ENCODE measurements at places on chromosomes 7 and 10.

DNA sequence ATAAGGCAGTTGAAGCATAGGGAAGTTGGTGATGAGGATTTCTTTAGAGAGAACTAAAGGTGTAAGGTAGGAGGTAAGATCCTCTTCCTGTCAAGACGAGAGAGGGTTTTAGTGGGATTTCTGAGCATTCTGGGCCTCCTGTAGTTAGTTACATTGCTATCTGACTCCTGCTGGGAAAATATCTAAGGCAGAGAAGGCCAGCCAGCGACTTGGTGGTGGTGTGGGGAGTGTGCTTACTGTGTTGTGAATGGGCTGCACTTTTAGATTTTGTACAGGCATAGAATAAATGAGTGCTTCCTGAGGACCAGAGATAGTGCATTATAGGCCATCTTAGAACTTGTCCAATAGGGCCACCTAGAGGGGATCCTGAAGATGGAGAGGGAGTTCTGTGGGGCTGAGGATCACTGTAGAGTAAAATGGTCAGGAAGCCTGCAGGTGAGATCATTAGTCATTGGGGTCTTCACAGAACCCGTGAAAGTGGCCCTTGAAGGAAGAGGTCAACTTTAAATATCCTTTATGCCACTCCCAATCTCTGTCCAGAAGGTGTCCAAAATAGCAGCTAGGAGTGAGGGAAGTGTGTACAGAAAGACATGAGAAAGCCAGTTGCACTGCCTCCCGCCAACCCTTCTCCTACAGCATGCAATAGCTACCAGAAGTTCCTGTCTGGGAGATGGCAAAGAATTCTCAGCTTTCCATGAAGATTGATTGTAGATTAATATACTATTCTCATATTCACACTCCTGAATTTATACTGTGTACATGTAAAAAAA, 266.6 kb downstream of the POLR1F start:
- no peak for DNase-seq

DNA sequence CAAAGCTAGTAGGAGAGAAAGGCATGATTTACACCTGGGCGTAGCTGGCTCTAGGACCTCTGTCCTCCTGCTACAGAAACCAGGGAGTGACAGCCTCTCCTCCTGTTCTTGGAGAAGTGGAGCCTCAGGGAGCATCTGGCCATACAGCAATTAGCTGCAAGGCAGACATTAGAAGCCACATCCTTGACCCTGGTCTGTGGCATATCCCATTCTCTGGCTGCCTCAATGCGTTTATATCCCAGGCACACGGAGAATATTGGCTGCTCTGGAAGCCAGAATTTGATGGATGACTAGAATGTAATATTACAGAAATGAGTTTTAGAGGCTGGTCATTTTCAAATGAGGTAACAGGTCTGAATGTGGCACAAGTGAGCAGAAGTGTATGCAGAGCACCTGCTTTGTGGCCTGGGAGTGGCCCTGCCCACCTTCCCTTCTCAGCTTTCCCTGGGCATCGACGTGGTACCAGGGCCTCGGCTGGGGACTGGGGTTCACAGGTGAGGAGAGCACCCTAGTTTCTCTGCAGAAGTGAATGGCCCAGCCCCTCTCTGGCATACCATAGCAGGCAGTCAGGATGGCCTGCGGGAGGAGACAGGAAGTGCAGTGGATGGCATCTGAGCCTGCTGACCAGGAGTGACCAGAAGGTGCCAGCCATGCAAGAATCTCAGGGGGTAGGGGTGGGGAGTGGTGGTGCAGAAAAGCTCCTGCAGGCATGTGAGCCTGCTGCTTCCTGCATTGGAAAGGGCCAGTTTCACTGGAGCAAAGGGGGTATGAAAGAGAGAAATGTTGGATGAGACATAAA, 367.2 kb upstream of the ZNF32 start:
- no peak for DNase-seq

DNA sequence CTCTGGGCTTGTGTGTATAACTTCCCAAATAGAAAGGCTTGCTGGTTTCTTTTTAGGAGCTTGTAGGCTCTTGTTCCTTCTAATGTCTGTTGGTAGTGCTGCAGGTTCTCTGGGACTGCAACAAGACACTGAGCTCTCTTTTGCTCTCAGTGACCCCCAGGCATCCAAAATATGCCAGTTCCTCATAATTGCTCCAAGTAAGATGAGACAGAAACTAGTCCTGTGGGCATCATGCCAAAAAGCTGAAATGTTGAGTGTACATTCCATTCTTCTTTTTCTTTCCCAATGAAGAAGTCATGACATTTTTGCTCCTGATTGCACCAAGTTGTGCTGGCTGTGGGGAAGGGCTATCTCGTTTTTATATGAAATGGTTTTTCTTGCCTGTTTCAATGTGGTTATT, 7.1 kb upstream of the BTBD16 start:
- no peak for DNase-seq

GRCh38 chr10:76010703-76011102, 579.3 kb downstream of the LRMDA start:
- no peak for DNase-seq

- DNase-seq, result no peak
Observed at GRCh38 chr10:3397231-3397630, 224.6 kb upstream of the PITRM1 start.

- DNase-seq, result peak; percentile 30
Observed at GRCh38 chr10:124092250-124092859, 1.0 kb downstream of the CHST15 start.

DNA sequence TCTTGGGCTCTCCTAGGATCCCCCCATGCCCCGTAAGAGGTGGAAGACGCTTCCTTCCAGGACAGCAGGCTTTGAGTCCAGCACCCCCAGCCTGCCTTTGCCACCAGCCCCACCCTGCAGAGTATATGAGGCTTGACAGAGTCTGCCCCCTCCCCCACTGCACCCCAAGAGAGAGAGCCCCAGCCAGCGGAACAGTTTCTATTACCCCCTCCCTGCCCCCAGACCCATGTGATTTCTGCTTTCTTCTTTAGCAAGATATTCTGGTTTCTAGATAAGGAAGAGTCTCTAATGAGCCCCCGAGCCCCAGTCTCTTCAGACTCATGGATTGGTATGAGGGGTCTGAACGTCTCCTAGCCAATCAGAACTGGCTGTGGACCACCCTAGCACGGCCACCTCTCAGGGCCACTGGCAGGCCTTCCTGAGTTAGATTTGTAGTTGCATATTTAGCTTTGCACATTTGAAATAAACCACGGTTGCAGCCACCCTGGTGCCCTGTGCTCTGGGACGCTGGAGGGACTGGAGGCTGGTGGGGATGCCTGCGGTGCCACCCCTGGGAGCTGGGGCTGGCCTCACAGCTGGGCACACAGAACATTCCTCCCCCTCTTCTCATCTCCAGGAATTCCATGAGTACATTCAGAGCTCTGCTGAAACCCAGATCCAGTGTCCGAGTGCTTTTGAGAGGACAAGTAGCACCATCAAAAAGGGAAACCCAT, 3.0 kb upstream of the SH2B2 start:
- no peak for DNase-seq

GRCh38 chr7:128103498-128104107, 72.4 kb upstream of the LRRC4 start:
- DNase-seq, result no peak

DNA sequence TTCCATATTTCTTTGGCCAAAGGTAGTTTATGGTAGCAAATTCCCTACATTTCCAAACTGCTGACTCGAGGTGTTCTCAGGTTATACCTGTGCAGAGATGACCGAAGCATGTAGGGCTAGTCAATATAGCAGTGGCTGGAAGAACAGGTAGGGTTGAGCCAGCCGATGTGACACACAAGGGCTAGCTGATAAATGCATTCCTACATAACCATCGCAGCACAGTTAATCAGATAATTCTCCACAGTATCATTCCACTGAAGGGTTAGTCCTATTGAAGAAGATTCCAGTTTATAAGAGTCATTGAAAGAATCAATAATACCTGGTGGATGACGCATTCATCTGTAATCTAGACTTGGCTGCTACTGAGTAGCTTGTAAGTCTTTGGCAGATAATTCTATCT, 220.0 kb downstream of the KIF20B start:
- DNase-seq, result no peak

DNA sequence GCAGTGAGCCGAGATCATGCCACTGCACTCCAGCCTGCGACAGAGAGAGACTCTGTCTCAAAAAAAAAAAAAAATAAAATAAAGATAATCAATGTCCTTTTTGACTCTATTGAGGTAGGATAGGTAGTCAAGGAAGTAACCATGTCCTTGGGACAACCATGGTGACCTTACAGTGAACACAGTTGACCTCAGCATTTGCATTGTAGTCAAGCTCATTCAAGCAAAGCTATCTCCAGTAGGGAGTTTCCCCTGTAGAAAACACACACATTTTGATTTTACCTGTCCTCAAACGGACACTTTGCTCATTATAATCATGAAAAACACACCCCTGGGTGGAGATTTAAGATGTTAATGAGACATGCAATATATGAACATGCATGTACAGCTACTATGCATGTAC, 171.7 kb downstream of the KIF20B start:
- no peak for DNase-seq

- DNase-seq, result no peak
Observed at GRCh38 chr10:36765782-36766414, 359.5 kb upstream of the ANKRD30A start.

GRCh38 chr10:119919826-119920225, 27.3 kb downstream of the SEC23IP start:
- no peak for DNase-seq

DNA sequence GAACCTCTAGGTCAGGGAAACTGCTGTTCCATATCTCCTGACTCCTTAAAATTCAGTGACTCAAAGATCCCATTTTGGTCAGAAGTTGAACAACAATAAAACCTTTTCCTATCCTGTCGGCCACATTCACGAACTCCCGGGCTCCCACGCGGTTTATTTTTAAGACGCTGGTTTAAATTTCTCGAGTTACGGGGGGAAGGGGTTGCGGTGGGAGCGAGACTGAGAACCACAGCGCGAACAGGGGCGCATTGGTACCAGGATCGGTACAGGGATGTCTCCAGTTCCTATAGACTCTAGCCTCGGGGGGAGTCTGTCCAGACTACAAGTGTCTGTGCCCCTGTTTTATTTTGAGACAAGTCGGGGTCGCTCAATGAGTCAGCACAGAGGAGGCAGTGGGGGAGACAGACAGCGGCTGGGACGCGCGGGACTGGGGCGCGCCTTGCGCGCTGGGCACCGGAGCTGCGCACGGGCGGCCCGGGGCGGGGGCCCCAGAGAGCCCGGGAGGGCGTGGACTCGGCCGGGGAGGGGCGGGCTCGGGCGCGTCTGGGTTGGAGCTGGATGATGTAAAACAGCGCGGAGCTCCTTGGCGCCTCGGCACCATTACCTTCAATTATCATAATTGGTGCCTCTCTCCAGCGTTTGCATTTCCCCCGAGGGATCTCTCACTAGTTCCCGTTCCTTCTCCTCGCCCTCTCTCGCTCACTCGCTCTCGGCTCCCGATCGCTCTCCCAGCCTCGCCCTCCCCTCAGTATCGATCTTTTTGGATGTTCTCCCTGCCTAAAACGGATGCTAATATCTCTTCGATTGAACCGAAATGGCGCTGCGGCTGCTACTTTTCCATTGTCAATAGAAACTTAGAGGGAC, 8.7 kb upstream of the BAMBI start:
- peak; percentile 47 for DNase-seq

DNA sequence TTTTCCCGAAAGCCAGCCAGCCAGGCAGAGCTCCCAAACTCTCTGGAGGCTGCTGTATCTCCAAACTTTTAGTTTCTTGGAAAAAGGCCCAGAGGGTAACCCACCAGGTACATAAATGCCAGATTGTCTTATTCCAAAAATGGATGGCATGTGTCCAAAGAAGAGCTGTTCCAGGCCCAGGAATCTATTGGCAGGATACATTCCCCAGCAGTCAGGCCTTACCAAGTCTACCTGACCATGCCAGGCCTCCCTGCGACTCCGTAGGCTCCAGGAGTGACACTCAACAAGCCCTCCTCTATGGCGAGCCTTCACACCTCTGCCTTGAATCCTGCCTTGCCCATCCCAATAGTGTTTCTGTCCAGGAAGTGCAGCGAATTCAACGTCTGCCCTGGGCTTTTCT, 95.6 kb downstream of the GRB10 start:
- DNase-seq, result no peak

DNA sequence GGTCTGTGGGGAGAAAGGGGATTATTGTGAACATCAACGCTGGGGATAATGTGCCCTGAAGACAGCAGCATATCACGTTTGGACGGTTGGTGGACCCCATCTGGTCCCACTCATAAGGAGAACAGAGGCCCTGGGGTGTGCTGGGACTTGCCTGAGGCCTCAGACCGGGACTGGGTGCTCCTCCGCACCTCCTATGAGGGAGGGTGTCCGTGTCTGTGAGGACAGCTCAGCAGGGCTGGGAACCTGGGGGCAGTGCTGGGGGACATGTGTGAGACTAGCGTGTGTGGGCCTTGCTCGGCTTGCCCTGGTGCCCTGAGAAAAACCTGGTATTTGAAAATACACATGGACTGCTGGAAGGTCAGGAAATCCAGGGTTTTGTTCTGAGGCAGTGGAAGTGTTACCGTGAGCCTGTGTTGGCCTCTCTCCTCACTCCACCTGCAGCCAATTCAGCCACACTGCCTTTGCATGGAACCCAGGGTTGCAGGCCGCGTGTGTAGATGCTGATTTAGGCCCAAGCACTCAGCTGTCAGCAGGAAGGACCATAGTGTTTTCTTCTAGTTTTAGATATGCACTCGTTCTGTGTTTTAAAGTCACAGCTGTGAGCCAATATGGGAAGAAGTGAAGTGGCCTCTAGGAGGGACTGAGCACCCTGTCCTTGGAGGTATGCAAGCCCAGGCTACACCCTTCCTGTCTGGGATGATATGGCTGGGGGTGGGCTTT, 13.4 kb upstream of the SH2D4B start:
- no peak for DNase-seq

DNA sequence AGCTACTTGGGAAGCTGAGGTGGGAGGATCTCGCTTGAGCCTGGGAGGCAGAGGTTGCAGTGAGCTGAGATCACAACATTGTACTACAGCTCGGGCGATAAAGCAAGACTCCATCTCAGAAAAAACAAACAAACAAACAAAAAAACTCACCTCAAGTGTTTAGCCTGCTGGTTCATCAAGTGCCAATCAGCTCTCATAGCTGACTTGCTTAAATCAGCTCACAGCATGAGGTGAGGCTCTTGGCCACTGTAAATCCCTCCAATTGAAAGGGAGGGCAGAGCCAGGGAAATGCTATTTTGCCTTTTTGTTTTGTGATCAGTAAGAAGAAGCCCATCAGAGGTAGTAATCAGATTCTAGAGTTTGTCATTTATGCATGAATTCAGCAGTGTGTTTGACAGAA, 112.3 kb downstream of the RAB11FIP2 start:
- DNase-seq, result no peak

DNA sequence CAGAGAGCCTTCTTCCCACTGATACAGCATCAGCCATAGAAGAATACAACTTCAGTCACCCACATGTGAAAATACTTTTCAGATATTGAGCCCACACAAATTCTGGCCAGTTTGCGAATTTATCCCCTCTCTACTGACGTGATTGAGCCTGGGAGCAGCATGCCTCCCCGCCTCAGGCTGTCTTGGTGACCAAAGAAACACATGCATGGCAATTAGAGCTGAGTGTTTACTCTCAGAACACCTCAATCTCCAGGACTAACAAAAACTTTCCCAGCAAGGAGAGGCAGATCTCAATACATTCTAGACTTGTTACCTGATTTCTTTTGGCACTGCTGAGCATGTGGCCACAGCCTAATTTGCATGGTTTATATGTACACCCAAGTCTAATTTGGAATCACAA, 122.5 kb downstream of the TMEM26 start:
- no peak for DNase-seq

- no peak for DNase-seq
Observed at GRCh38 chr10:29028486-29028885, 260.4 kb upstream of the LYZL1 start.
